Stimulated activated naive CD8-positive, alpha-beta T cell treated with anti-CD3 and anti-CD28 coated beads, Interleukin-15, Interleukin-2, amounts not matched to agents 100 U/mL and 50 U/mL, for 24 hours (primary cell): ENCODE measurements at places on chromosomes 2 and 18.

DNA sequence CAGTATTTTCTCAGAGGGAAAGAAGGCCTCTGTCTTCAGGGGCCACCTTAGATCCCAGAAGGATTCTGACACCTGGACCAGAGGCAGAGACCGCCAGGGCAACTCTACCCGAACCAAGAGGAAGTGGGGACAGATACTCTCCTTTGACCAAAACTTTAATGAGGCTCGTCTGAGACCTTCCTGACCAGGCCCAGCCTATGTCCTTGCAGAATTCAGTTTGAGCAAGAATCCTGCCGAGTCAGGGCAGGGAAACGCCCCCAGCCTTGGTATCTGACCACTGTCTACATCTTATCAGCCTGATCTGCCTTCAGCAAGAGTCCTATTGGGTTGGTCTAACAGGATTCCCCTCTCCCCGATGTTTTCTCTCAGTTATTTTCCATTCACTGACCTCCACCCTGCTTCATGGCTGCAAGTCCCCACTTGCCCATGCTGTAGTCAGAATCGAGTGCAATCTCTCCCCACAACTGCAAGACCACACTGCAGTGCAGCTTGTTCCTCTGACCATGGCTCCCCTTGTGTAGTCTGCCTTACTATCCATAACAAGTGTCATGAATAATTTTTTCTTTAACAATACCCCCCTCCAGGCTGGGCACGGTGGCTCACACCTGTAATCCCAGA, 95.0 kb downstream of the MSH2 start:
- DNase-seq, result no peak

DNA sequence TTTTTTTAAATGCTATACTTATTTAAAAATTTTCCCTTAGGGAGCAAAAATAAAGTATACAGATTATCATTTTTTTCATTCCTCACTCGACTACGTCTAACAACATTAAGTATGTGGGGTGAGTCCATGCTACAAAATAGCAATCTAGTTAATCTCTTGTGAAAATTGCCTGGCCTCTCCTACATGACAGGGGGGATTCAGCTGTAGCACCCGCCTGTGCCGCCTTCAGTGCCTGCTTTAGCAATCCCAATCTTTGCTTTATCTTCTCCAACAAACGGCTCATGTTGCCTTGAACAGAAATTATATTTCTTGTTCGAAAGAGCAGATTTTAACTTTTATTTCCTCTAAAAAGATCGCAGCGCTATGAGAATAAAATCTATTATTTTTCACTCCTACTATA, 2.4 kb upstream of the SOX11 start:
- DNase-seq, result no peak

- no peak for DNase-seq
Observed at GRCh38 chr2:95761556-95761955, 169.8 kb downstream of the TRIM43 start.

DNA sequence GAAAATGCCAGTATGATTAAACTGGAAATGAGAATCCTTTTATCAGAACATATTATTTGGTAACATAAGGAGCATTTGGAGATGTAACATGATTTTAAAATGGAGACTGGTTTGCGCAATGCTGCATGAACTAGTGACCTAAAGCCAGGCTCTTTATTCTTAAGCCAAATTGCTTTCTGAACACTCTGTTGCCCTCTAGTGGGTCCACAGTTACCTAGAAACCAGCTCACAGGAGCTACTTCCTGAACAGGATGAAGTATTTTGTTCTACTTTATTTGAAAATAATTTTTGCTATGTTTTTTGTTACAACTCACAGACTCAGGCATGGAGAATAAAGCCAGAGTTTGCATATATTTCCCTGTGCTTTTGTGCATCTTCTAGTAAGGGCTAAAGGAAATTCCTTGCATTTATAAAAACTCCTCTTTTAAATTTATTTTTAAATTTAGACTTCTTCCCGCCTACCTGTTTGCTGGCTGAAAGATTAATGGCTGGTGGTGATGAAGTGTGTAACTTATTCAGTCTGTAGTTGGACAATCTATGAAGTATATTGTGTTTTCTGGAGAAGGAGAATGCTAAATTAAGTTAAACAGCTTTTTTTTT, 146.7 kb downstream of the PARD3B start:
- peak; percentile 7 for DNase-seq

GRCh38 chr2:30265052-30266015, 34.0 kb downstream of the LBH start:
- no peak for DNase-seq

GRCh38 chr2:216056739-216057138, 24.9 kb downstream of the PECR start:
- no peak for DNase-seq

DNA sequence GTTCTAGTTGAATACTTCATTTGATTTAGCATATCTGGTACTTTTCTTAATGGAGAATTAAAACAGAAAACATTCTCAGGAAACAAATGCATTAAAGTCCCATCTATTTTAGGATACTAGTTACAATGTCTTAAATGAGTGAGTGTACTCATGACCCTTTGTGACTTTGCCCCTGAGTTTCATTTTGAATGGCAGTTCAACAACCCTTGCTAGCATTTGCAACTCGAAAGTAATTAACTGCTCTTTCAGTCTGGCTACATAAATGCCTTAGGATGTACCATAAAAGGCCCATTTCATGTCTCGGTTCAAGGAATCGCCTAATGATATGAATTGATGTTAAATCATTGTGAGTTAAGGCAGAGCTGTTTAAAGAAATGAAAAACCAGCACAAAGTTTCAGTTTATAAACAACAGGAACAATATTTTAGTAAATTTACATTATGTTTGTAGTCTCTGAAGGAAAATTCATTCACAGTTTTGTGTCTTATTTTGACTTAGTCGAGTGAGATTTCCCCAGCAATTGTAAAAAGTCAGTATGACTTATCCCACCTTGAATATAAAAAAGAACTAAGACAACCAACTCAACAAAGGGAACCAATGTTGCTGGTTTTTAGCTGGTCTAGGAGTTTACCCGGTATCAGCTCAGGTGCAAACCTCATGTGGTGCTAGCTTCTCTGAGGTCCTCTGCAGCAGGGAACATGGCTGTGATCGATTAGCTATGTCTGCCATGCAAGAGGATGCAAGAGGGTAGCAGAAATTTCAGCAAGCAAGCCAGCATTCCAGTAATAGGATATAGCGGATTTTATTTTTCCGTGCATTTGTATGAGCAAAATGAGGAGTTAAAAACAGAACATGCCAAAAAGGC, 386.2 kb downstream of the PTPRM start:
- no peak for DNase-seq

DNA sequence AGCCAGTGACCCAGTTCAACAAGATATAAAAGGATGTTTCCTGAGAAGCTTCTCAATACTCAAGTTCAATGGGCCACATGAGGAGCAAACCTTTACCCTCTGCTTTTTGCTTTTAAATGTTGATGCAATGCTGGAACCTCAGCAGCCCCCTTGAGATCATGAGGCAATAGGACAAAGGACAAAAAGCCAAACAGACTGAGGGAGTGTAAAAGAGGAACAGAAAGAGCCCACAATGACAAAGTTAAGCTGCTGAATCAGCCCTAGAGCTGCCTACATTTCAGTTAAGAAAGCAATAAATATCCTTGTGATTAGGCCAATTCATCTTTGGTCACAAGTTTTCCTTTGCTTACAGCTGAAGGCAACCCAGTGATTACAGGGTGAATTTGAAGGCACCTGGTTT, 76.9 kb downstream of the MRO start:
- DNase-seq, result no peak

DNA sequence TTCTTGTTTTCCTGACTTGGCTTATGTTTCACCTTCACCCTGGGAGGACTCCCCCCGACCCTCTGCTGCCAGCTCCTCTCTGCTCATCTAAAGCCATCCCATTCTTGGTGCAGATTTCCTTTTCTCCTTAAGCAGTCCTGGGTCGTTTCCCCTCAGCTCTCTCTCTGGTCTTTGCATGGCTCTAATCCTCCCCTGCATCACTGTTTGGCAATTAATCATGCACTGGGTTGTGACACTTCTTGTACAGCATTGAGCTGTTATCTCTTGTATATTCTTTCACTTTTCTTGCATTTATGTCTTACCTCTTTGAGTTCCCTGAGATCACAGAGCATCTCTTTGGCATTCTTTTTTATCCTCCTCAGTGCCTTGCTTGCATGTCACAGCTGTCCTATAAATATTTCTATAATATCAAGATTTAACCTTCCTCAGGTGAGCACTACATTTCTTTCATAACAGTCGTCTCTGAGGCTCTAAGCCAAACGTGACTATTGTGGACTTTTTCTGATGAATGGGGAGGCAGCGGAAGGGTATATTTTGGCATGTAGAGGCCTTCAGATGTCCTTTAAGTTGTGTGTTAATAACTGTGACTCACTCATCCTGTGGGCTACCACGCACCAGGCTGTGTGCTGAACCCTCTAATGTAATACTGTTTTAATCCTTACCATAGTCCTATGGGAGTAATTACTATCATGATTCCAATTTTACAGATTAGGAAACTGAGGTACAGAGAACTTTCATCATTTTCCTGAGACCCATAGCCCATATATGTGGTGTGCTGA, 507.5 kb downstream of the SLC4A3 start:
- no peak for DNase-seq

GRCh38 chr2:152307863-152308262, 27.1 kb upstream of the FMNL2 start:
- DNase-seq, result no peak
